ENCODE measurements at places on chromosomes 7 and 10. TPM values are rescaled to one million over a fixed set of nuclear protein-coding genes. Genes with fewer than 3 reads are reported as not detected.

DNA sequence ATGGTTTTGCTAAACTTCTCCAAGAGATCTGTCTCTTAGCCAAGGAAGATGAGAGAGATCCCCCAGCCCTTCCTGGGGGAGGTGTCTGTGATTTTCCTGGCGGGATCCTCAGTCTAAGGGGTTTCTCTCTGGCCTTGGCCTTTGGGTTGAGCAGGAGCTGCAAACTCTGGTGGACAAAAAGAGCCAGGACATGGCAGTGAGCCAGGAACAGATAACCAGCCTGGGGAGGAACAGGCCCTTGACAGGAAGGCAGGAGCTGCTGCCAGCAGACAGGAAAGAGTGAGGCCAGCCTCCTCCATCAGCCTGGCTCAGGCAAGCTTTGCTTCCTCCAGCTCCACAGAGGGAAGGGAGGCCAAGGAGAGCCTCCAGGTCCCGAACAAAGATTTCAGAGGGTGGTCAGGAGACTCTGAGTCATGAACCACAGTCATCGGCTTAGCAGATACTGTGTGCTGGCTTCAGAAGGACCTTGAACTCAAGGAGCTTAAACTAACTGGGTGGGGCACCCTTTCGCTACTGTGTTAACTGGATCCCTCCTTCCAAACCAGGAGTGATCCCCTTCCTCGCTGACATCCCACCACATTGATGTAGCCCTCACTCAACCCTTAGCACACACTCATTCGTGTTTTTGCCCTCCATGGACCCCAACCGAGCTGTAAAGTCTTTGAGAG, 34.7 kb downstream of the DDIT4 start:
- no peak for DNase-seq

GRCh38 chr10:104322416-104322782, 15.9 kb downstream of the ITPRIP start:
- no peak for DNase-seq

- DNase-seq, result no peak
These were observed 467.8 kb downstream of the ARL4A start for GRCh38 chr7:13155188-13155587.

DNA sequence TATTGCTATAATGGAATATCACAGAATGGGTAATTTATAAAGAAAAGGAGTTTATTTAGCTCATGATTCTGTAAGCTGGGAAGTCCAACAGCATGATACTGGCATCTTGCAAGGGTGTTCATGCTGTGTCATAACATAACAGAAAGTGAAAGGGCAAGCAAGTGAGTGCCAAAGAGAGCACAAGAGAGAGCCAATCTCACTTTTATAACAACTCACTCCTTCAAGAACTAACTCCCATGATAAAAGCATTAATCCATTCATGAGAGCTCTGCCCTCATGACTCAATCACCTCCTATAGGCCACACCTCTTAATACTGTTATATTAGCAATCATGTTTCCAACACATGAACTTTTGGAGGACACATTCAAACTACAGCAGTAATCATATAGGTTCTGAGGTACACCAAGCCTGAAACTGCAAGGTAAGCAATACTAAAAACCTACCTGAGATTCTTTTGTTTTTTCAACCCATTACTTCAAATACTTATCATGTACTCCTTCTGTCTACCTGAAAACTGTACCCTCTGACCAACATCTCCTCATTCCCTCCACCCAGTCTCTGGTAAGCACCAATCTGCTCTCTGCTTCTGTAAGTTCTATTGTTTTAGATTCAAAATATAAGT, 219.7 kb downstream of the MTERF1 start:
- DNase-seq, result peak; percentile 2

- DNase-seq, result no peak
These were observed 84.0 kb downstream of the C1GALT1 start for GRCh38 chr7:7266257-7266881.

GRCh38 chr7:158606671-158607424, 19.2 kb upstream of the PTPRN2 start:
- no peak for DNase-seq

GRCh38 chr10:2935647-2936386, 131.5 kb upstream of the PFKP start:
- DNase-seq, result no peak

DNA sequence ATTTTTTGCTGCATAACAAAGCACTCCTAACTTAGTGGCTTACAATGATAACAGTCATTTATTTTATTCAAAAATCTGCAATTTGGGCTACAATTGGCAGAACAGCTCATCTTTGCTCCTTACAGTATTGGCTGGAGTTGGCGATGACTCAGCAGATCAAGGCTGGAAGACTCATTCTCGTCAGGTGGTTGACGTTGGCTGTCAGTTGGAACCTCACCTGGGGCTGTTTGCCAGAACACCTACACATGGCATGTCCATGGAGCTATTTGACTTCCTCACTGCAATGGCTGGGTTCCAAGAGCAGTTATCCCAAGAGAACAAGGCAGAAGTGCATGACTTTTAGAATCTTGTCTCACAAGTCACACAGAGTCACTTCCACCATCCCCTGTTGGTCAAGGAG, 75.1 kb downstream of the NOD1 start:
- no peak for DNase-seq

GRCh38 chr10:21920633-21921032, 82.9 kb downstream of the DNAJC1 start:
- DNase-seq, result no peak

DNA sequence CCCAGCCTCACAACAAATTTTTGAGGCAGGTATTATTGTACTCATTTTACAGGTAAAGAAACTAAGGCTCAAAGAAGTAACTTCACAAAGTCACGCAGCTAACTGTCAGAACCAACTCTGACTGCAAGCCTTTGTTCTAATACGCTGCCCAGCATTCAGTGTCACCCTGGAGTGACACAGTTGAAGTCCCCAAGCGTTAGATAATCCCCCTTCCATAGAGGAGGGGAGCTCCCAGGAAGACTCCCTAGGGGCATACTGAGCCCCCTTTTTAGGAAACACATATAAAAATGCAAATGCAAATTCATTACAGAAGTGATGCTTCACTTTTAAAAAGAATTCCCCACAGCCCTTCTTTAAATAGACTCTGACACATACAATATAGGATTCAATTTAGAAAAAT, 101.0 kb upstream of the MACROH2A2 start:
- DNase-seq, result no peak

GRCh38 chr10:105189463-105189800, 548.3 kb downstream of the SORCS3 start:
- no peak for DNase-seq

DNA sequence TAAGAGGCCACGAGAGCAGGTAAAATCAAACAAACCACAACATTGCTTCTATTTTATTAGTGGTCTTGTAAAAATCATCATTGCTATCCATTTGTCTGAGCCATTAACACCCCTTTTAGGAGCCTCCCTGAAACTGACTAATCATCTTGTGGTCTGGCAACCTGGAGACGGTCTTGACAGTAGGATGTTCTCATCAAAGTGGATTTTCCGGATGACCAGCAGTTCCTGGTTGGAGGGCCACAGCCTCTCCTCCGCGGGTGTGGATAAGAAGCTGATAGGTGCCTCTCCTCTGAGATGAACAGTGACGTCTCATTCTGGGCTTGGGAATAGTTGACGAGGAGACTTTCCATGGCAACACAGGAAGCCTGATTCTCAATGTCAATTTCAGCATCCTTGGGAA, 490.7 kb downstream of the TYW1 start:
- no peak for DNase-seq

- DNase-seq, result no peak
These were observed 25.4 kb downstream of the EDRF1 start for GRCh38 chr10:125744909-125745308.

DNA sequence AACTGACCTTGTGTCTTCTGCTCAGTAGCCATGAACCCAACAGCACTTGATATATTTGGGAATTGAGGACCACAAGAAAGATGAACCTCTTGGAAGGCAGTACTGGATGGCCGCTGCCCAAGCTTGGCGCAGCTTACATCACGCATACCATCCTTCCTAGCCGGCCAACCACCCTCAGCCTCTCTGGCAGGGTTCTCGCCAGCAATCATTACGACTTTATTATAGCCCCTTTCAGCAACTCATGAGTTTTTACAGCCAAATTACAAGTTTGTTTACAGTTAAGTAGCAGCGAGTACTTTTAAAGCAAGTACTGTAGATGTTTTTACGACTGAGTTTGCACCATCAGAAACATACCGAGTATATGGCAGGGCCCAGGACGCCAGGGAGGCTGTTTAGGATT, 769.1 kb downstream of the SUGCT start:
- DNase-seq, result no peak

DNA sequence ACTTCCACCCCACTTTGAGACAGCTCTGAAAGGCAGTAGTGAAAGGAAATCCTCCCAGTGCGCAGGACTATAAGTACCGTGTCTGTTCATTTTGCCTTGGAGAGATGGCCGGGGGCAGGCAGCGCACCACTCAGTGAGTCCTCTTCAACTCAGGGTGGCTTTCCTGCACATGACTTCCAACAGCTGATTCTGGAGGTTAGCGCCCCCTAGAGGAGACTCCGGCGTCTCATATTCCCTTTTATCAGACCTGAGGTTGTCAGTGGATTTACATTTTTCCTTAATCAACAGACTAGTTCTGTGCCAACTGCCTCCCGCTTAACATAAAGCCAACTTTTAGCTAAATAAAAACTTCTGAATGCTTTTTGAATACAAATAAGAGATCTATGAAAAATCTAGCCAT, 101.0 kb downstream of the HERPUD2 start:
- DNase-seq, result no peak

- DNase-seq, result no peak
These were observed 29.8 kb downstream of the LEP start for GRCh38 chr7:128270826-128271272.

- DNase-seq, result no peak
These were observed 1.8 kb upstream of the PPIF start for GRCh38 chr10:79345241-79346011.

- no peak for DNase-seq
These were observed 64.9 kb downstream of the PAX2 start for GRCh38 chr10:100810091-100810834.

DNA sequence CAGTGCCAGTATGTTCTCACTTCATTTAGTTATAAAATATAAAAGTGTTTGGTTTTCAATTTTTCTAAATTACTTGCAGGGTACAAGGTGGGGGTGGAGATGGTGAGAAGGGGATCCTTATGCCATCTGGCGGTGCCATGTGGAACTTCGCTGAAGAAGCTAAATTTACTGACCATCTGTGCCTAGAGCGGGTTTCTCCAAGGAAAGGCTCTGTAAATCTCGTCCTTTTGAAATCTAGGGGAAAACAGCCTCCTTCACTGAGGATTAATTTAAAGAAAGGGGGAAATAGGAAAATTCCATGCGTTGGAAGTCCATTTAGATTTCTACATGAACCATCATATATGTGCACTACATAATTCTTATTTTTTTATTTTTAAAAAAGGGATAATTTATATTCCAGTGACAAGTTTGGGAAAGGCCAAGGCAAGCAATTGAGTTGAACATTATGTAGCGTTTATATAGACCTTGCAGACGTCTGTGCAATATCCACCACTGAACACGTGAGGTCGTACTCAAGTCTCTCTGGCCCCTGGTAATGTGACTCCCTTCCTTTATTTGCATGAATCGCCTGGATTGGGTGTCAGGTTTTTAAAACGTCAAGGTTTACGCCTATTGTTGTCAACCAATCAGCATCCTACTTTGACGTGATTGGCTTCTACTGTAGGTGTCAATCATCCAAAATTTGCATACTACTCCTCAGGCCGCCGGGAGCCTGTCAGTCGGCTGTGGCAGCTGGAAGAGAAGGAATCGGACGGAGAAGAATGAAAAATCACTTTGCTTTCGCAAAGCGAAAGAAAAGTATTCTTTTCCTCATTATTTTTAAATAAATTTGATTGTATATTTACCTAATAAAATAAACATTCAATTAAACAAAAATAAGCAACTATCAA, 297.1 kb upstream of the NFE2L3 start:
- DNase-seq, result no peak

DNA sequence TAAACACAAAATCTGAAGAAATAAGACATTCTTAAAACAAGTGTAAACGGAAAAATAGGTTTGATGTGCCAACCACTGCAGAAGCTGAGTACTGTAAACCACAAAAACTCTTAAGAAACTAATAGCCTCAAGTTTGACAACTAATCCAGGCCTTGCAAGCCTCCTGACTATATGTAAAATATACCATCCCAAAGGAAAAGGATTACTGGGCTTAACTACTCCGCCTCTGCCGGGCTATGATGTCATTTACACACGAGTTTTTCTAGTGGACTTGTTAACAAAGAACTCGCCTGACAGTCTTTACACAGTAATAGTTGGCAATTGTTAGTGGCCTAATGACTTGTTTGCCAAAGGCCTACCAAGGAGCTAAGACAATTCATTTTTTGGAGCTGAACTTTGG, 2.1 kb downstream of the KIF5B start:
- DNase-seq, result no peak

- DNase-seq, result peak; percentile 64
These were observed 189.9 kb upstream of the PDE1C start for GRCh38 chr7:32259931-32260596.

The NEUROD6 gene
- total RNA-seq, result not detected

The C10orf105 gene
- 0.03 TPM for total RNA-seq

The COL13A1 gene
- not detected for total RNA-seq

The TRIM50 gene
- total RNA-seq, result not detected

The TLX1 gene
- total RNA-seq, result not detected

The ABCA13 gene
- total RNA-seq, result 0.03 TPM

The SUN3 gene
- total RNA-seq, result not detected

The ACBD7 gene
- total RNA-seq, result 0.74 TPM

The GDF10 gene
- not detected for total RNA-seq

The RNF32 gene
- 3.2 TPM for total RNA-seq

The ANKRD30A gene
- 0.58 TPM for total RNA-seq

The MBL2 gene
- total RNA-seq, result not detected

The RPA3 gene
- total RNA-seq, result 101 TPM

The ZNF365 gene
- not detected for total RNA-seq

The PGAM2 gene
- 0.24 TPM for total RNA-seq

The SPDYE9 gene
- total RNA-seq, result not detected

The GRB10 gene
- total RNA-seq, result 0.27 TPM

The SH2D4B gene
- total RNA-seq, result 0.19 TPM

The SLC18A3 gene
- not detected for total RNA-seq
